C1 segment of cervical spinal cord (tissue), 14 donors: ENCODE measurements at places on chromosomes 1 and 21.

DNA sequence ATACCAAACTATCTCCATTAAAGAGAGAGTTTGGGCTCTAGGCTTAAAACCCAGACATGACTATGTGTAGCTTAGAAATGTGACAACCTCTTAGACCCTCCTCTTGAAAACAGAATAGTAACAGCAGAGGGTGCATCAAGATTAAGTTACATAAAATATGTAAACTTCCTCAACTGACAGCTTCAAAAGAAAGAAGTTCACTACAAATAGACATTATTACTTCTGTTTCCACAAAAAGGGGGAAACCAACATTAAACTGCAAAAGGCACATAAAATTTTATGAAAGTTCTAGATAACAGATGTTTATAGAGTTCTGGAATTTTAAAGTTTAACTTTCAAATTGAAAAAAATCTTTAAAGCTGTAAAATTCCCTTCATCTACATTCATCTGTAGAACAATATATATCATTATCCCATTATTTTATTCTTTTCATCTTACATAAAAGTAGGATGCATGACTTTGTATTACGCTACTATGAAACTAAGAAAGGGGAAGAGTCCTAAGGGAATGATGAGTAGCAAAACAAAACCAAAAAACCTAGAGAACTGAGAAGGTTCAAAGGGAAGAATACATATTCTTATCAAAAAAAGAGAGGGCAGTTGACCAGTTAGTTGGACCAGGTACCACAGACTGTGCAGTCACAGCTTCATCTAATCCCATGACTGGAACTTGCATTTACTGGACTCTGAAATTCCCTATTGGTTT is 177.0 kb downstream of the SIPA1L2 start:
- DNase-seq = no peak

DNA sequence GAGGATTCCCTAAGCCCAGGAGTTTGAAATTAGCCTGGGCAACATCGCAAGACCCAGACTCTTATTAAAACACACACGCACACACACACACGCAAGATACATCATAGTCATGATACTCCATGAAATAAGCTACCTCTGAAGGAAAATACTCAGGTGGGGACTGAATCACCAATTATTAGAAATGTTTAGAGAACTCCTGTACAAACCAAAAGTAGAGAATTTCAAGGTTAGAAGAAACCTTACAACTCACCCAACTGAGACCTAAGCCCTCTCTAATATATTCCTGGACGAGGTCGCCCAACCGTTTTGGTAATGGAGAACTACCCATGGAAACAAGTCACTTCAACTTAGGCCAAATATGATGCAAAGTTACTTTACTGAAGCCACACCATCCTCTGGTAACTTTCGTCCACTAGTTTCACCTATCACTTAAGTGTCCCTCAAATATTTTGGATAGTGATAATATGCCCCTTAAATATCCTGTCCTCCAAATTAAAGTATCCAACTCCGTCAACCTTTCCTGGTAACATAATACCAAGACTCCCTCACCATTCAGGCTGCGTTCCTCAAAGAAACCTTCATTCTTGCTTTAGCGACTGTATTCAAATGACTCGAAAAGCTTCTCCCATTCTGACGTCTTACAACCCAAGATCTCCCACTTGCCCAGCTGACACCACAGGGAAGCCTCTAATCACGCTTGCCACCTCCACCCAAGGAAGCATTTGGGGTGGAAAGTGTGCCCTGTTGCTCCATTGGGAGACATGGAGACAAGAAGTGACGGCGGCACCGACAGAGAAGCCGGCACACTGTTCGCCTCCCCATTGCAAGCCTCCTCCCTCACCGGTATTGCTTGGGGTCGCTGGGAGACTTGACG is 856 bp downstream of the NRDC start:
- DNase-seq = no peak

DNA sequence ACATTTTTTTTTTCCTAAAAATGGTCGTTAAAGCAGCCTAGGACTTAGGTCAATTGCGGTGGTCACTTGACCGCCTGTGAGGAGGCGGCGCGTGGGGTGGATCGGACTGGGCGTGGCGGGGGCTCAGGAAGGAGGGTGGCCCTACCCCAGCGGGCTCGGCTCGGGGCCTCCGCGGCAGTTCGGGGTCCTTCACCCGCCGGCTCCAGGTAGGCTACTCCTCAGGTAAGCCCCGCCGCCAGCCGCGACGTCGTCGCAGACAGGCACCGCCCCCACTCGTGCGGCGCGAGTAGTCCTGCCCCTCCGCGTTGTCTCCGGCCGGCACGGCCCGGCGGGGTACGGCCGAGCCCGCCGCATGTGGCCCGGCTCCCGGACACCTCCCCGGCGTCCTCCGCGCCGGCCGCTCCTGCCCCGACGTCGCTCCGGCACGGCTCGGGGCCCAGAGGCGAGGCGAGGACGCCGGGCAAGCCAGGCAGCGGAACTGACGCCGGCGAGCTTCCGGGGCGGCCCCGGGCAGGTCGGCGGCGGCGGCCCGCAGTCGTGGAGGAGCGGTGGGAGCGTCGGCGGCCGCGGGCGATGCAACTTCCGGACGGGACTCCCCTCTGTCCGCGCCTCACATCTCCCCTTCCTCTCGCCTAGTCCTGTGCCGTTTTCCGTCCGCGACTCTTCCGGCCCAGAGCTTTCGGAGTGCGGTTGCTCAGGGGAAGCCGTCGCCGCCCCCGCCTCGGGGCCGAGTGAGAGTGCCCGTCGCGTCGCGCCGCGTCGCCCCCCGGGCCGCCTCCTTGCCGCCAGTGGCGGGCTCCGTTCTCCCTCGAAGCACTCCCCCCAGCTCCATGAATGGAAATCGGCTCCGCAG is at the start of gene AGO3:
Gene AGO3 (plus strand): TSS at position 513 of the 853 bp plus-strand sequence. CDS start 322 bp downstream, at position 835.
- peak; percentile 80 for DNase-seq

DNA sequence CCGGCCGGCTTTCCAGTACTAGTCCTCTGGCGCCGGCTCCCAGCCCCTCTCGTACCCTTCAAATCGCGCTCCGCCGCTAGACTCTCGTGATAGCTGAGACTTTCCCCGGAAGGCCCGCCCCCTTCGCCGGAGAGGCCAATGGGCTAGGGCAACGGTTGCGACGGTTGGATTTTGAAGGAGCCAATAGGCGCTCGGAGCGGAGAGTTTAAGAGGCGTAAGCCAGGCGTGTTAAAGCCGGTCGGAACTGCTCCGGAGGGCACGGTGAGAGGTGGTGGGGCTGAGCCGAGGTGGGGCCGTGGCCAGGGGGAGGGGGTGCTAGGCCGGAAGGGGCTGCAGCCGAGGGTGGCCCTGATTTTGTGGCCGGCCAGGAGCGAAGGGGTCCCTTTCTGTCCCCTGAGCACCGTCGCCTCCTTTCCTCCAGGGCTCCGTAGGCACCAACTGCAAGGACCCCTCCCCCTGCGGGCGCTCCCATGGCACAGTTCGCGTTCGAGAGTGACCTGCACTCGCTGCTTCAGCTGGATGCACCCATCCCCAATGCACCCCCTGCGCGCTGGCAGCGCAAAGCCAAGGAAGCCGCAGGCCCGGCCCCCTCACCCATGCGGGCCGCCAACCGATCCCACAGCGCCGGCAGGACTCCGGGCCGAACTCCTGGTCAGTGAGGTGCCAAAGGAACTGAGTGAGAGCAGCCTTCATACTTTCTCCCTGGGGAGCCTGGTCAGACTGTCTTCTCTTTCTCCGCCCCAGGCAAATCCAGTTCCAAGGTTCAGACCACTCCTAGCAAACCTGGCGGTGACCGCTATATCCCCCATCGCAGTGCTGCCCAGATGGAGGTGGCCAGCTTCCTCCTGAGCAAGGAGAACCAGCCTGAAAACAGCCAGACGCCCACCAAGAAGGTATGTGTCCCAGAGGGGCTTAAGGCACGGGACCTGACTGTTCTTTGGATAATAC is at the start of gene CDC20:
Gene CDC20 (plus strand): TSS at position 236 of the 948 bp plus-strand sequence. CDS start 235 bp downstream, at position 471.
- DNase-seq = peak; percentile 91

- no peak for DNase-seq
Observed at GRCh38 chr1:175071276-175071943, 3.8 kb downstream of the TNN start.

DNA sequence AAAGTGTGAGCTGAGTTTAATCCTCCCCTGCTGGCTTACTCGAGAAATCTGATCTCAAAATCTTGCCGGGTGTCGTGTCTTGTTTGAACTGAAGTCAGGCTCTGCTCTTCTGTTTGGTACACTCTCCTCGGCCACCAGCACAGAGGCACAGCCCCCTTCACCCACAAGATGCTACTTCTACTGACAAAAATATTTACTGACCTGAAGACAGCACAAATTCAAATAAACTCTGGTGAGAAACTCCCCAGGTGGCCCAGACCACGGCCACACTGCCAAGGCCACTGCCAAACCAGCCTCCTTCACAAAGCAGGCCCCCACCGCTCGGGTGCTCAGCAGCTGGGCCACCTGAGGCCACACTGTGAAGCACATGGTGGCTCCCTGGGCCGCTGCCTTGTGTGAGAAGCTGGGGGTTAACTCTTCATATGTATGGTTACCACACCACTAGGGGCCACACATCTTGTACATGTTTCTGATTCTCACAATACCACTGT is 80.6 kb downstream of the TGFBR3 start:
- no peak for DNase-seq

DNA sequence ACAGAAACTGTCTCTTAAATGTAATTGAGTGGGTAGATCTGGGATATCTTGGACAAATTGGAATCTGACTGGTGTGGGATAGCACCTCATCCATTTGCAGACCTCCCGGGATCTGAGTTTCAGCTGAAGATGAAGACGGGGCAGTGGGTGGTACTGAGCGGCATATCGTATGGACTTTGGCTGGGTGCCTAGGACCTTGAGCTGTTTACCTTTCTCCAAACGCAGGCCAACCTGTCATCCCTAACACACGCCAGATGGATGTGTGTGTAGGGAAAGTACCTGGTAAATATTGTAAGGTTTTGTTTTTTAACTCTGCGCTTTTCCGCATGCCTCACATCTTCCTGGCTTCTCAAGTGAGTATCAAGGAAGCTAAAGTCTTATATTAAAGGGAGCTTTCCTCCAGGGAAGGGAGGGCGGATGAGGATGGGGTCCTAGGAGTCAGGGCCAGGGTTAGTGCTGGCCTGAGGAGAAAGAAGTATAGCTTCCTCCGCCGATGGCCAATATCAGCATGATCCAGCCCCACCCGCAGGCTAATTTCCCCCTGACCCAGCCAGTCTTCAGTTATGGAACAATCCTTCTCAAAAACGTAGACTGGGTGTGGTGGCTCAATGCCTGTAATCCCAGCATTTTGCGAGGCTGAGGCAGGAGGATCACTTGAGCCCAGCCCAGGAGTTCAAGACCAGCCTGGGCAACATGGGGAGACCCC is 26.2 kb downstream of the ATP8B2 start:
- no peak for DNase-seq

DNA sequence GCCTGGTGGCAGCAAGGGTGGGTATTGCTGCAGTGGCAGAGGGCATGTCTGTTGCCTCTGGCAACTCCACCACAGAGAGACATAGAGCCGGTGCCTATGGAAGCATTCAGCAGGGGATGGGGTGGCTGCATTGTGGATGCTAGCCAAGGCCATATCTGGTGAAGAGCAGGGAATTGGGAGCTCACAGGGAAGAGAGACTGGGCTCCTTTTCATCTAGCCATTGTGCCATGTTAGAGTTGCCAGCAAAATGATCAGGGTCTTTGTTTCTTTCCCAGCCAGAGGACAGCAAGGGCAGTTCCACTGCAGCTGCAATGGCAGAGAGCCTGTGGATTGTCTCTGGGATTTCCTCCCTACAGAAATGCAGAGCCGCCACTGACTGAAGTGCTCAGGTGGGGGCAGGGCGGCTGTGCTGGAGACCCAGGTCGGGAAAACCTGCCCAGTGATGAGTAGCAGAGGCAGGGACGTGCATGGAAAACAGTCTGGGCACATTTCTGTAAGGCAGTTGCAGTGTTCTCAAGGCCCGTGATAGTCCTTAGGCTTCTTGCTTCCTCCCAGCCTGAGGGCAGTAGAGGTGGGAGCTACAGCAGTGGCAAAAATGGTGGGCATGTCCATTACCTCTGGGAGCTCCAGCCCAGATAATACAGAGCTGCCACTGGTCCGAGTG is 40.2 kb upstream of the CYP4X1 start:
- DNase-seq = no peak

DNA sequence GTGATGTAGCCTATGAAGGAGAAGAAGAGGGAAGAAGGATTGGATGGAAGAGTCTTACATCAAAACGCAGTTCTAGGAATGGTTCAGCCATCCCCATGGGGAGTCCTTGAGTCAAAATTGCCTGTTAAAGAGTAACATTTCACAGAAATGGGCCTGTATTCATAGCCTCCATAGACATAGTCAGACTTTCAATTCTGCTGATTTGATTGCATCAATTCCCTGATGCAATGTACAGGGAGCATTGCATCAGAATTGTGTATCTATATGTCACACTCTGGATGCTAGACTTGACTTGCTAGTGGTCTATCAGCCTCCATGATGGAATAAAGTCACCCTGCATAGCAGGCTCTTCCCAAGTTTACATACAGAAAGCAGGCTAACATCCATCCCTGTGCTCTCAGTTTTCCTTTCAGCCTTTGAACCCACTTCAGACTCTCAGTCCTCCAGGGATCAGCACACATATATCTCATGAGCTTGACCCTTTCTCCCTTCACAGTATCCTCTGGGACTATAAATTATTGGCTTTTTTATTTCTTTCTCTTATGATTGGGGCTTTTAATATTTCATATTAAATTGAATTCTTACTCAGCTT is 1111.7 kb upstream of the B3GALT2 start:
- DNase-seq = no peak

- DNase-seq = no peak
Observed at GRCh38 chr1:179178950-179179349, 50.5 kb downstream of the ABL2 start.

DNA sequence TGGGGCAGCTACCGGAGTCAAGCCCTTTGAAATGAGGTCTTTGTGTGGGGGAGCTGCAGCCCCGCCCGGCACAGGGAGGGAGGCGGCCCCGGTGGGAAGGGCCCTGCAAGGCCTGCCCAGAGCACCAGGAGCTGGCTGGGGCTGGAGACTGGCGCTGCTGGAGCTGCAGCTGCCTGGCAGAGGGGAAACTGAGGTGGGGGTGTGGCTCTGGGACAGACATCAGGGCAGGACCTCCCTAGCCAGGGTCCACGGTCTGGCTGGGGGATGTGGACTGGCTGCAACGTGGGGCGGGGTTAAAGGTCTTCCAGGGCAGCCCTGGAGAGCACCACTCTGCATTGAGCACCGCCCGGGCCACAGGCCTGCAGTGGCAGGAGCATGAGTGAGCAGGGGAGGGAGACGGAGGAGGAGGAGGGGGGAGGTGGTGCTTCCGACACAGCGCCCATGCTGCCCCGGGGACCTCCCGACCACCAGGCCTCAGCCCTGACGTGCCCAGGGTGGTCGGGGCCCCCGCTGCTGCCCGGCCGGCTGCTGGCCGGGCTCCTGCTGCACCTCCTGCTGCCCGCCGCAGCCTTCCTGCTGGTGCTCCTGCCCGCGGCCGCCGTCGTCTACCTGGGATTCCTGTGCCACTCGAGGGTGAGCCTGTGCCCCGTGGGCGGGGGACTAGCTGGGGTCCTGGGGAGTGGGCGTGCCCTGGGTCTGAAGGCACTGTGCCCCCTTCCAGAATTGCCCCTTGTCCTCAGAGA is 4.8 kb upstream of the ANKRD65 start:
- peak; percentile 75 for DNase-seq

DNA sequence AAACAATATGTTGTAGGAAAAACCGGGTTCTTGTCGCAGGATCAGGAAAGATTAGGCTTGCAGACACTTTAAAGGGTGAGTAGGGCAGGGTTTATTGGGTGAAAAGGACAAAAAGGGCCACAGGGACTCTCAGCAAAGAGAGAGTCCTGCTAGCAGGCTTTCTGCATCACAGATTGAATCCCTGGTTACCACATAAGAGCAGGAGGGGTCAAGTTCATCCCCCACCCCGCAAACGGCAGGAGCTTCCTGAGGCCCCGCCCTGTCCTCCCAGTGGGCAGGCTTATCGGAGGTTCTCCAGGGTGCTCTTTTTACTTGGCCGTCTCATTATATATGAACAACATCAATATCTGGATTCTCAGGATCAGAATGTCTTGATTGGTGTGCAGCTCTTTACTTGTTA is 47.7 kb downstream of the SYCP1 start:
- no peak for DNase-seq
